NCI-H69 (cell line): ENCODE measurements at places on chromosomes 6 and 20.

GRCh38 chr6:170053966-170054661 lies 236.8 kb downstream of the DLL1 start:
- DNase-seq, result no peak

DNA sequence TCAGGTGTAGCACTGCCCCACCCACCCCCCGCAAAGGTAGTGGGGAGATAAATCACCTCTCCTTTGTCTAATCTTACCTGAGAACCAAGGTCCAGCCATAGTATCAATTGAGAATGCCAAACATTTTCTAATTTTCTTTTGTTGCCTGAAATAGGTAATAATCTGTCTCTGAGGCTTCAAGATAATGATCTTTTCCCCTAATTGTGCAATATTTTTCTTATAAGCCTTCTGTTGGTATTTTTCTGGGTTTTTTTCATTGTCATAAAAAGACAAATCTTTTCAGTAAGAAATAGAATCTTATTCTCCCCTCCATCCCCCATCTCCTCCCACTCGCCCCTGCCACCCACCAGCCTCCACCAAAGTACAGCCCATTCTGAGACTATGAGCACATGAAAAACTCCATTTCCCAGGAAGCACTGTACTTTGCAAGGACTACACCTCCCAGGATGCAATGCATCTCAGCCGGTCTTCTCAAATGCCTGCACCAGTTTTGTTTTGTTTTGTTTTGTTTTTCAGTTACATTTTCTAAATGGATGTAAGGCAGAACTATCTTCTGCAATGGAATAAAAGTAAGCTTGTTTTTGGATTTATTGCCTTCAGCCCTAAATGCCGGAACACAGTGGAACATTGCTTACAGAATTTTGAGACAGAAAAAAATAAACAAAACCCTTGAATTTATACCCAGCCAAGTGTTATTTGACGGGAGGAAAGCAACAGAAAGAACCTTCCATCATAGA lies 268.0 kb downstream of the TFAP2A start:
- DNase-seq, result peak; percentile 78

DNA sequence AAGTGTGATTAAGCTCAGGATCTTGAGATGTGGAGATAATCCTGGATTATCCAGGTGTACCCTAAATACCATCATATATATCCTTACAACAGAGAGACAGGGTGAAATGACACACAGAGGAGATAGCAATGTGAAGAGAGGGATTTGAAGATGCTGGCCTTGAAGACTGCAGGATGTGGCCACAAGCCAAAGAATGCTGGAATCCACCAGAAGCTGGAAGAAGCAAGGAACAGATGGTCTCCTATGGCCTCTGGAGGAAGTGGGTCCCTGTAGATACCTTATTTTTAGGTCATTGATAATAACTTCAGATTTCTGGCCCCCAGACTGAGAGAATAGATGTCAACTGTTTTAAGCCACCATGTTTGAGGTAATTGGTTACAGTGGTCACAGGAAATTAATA lies 95.0 kb downstream of the PAK5 start:
- DNase-seq, result no peak

DNA sequence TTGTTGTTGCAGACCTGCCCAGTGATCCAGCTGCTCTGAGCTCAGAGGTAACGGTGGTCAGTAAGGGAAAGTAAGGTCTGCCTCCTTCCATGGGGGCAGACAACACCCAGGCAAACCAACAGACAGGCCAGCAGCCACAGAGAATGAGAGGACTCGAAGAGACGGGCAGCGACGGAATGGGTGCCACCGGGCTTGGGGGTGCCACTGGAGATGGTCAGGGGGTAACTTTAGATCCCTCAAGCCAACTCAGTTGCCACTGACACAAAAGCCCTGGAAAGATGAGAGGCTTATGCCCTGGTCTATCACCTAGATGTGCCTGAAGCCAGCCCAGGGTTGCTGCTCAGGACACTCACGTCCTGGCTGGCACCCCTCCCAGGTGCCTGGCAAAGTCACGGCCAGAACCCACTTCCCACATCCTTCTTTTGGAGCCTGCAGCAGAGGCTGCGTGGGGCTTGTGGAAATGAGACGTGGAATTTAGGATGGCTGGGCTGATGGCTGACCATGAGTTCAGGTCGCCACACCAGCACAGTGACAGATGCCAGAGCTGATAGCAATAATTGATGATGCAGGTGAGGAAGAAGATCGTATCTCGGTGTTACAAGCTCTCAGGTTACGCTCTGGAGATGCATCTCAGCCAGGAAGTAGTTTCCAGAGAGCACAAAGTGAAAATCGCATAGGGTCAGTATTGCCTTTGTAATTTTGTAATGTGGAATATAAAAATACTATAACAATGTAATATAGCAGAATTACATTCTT lies 209.1 kb downstream of the SYNDIG1 start:
- no peak for DNase-seq

- DNase-seq, result no peak
Observed at GRCh38 chr6:67538032-67538431, 1097.0 kb upstream of the ADGRB3 start.

GRCh38 chr6:75608304-75608703 lies 6.6 kb downstream of the SENP6 start:
- DNase-seq, result no peak

- peak; percentile 65 for DNase-seq
Observed at GRCh38 chr6:97557355-97557754, 274.3 kb upstream of the MMS22L start.

DNA sequence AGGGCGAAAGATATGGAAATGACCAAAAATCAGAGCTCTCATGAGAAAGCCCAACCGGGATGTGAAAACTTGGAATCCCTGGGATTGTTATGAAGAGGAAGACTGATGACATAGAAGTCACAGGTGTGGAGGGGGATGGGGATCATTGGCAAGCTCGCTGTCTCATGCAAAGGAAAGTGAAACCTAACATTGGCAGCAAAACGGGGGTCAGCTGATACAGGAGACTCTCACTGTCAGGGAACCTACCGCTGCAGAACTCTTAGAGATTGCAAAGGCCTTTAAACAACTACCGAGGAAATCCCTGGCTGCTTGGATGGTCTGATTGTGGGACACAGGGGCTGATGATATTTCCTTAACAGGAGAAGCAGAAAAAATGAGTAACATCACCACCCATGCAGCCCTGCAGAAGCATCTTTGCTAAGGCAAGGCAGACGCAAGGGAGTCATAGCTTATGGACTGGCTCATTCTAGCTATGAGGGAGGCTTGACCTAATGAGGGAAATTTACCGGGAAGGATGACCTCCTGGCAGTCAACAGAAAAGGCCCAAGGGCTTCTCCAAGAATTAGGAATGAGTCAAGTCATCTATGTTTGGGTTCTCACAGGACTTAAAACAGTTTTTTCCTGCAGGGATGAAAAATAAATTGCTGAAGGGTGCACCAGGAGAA lies 7.0 kb downstream of the MUC21 start:
- no peak for DNase-seq

DNA sequence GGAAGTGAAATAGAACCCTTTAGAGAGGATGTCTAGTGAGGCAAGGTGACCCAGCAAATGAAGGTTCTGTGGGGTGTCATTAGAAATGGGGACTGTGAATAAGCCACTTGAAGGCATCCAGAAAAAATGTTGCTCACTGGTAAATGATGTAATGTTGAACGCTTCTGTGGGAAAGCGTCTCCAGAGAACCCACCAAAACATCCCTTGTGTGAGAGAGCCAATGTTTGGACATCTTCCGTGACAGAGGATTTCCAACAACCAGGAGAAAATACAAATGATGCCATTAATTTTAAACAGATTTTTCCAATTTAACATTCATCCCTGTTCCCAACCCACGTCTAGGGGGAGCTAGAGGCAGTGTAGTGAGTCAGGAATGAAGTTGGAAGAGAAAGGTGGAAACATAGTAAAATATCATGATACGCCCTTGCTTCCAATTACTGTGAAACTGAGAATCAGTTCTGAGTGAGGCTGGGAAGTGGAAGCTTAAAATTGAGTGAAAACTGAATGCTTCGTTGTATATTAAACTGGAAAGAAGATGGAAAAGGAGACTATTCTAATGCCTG lies 584.2 kb downstream of the CD109 start:
- no peak for DNase-seq

DNA sequence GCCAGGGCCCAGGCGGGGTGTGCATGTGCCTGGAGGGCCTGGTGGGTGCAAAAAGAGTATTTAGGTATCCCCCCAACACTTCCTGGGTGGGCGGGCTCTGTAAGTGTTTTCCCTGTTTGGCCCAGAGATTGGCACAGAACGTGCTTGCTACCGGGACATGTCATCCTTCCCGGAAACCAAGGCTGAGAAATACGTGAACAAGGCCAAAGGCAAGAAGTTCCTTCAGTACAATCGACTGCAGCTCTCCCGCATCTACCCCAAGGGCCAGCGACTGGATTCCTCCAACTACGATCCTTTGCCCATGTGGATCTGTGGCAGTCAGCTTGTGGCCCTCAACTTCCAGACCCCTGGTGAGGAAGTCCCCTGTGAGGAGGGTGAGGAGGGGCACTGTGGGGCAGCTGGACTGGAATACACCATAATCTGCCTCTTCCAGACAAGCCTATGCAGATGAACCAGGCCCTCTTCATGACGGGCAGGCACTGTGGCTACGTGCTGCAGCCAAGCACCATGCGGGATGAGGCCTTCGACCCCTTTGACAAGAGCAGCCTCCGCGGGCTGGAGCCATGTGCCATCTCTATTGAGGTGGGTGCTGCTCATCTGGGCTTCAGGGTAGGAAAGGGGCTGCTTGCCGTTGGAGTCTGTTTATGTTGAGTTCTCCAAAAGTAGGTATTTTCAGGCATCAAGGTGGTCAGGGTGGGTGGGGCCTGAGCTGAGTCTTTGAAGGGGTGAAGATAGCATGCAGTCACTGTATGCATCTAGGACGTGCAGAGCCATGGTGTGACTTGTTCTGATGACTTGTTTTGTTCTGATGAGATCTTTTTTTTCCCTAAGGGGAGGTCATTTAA lies 35.2 kb downstream of the PLCG1 start:
- DNase-seq, result no peak

GRCh38 chr6:55046869-55047422 lies 127.4 kb upstream of the HCRTR2 start:
- DNase-seq, result peak; percentile 44

DNA sequence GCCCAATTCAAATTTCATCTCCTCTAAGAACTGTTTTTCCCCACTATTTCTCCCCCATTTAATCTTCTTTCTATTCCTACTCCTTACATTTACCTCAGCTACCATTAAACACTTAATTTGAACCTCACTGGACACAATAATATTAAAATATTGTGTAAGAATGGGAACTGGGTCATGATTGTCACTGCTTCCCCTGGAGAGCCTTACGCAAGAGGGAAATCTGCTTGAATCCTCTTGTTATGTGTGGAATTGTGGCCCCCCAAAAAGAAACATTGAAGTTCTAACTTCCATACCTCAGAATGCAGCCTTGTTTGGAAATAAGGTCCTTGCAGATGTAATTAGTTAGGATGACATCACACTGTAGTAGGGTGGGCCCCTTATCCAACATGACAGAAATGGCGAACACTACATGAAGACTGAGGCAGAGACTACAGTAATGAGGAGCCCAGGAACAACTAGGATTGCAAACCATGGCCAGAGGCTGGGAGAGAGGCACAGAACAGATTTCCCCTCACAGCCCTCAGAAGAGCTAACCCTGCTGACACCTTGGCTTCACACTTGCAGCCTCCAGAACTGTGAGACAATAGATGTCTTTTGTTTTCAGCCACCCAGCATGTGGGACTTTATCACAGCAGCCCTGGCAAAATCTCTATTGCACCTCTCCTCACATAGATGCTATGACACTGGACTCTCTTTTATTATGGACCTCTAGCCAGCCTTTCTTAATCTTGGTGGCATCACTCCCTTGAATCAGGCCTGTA lies 29.9 kb downstream of the HIVEP2 start:
- no peak for DNase-seq

DNA sequence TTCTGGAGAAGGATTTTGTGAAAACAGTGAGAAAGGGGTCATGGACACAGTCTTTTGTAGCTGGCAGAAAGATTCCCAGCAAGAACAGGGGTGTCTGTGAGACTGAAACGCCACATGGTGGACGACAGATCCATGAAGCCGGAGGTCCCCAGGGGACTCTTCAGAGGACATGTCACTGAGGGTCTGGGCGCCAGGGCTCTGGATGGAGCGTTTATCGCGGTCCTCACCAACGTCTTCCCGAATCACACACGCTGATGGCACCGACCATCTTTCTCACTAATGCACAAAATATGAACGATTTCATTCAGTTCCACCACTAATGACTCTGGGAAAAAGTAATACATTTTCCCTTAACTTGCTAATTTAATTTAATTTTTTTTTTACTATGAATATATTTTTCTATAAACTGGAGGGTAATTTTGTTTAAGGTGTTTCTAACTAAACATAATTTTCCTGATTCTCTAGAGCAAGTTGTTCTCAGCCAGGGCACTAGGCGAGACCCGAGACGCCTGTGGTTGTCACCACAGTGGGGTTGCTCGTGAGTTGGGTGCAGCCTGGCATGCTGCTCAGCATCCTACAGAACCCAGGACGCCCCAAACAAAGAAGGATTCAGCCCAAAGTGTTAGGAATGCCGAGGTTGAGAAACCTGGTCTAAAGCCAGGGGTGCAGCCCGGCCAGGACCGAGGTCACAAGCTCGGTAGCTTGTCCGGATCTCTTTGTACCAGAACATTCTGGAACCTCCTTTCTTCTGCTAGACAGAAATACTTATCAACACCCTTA lies 306.2 kb downstream of the TAF4 start:
- no peak for DNase-seq

GRCh38 chr20:36526521-36527011 lies 14.8 kb upstream of the MYL9 start:
- no peak for DNase-seq

- DNase-seq, result no peak
Observed at GRCh38 chr6:52504782-52505136, 72.1 kb downstream of the TRAM2 start.

GRCh38 chr6:21208796-21209186 lies 384.8 kb upstream of the SOX4 start:
- DNase-seq, result no peak

GRCh38 chr20:9262653-9263194 lies 193.8 kb downstream of the PLCB4 start:
- no peak for DNase-seq

- peak; percentile 67 for DNase-seq
Observed at GRCh38 chr6:145756170-145756662, 20.9 kb upstream of the EPM2A start.

- DNase-seq, result no peak
Observed at GRCh38 chr6:7200598-7201443, 93.1 kb downstream of the RREB1 start.

- DNase-seq, result no peak
Observed at GRCh38 chr20:13401596-13401995, 180.5 kb downstream of the ISM1 start.

- no peak for DNase-seq
Observed at GRCh38 chr6:11950109-11950508, 62.0 kb upstream of the HIVEP1 start.
